ENCODE measurements at places on chromosomes 1 and 21.

DNA sequence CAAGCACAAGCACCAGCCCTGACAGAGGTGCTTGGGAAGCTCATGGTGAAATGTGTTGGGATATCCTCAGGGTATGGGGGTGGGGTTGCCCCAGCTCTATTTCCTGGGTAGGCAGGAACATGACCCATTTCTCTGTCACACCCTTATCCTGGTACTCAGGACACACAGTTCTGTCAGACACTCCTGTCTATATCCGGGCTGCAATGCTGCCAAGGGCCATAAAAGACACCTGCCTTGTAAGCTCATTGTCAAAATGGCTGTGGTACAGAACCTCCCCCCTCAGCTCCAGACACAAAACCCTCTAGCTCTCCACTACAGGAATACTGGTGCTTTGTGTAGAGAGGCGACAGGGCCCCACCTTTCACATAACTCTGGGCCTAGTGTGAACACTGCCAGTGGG, 636.7 kb downstream of the PLA2G4A start:
- DNase-seq: no peak

- no peak for DNase-seq
These were observed 51.2 kb downstream of the TNFRSF8 start for GRCh38 chr1:12114340-12114683.

GRCh38 chr1:112995890-112996289, 39.9 kb upstream of the SLC16A1 start:
- no peak for DNase-seq

GRCh38 chr1:206001476-206001888, 1.7 kb downstream of the RAB7B start:
- DNase-seq: no peak

GRCh38 chr1:12530462-12531178, 87.4 kb downstream of the DHRS3 start:
- DNase-seq: no peak

GRCh38 chr1:154474802-154475201, 27.2 kb upstream of the TDRD10 start:
- no peak for DNase-seq

GRCh38 chr1:18588093-18588492, 42.6 kb upstream of the PAX7 start:
- no peak for DNase-seq

- DNase-seq: no peak
These were observed 76.2 kb downstream of the EIF4G3 start for GRCh38 chr1:21100481-21100921.

DNA sequence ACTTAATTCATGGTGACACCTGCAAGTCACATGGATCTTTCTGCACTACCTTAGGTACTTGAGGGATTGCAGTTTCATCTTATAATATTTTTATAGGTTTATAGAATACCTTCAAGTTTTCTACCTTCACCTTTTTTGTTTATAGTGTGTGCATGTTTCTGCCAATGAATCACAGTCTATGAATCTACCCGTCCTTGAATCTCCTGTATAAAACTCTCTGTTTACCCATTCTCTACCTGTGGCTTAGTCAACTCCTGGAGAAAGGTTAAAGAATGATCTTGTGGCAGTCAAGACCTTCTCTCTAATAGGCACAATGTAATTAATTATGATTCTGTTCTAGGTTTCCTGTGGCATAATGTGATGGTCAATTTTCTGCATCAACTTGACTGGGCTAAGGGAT, 3.2 kb upstream of the GSTM2 start:
- DNase-seq: no peak

GRCh38 chr1:36172983-36173382, 17.0 kb downstream of the MAP7D1 start:
- DNase-seq: no peak

- DNase-seq: no peak
These were observed 22.4 kb upstream of the HMGB4 start for GRCh38 chr1:33841494-33841893.

DNA sequence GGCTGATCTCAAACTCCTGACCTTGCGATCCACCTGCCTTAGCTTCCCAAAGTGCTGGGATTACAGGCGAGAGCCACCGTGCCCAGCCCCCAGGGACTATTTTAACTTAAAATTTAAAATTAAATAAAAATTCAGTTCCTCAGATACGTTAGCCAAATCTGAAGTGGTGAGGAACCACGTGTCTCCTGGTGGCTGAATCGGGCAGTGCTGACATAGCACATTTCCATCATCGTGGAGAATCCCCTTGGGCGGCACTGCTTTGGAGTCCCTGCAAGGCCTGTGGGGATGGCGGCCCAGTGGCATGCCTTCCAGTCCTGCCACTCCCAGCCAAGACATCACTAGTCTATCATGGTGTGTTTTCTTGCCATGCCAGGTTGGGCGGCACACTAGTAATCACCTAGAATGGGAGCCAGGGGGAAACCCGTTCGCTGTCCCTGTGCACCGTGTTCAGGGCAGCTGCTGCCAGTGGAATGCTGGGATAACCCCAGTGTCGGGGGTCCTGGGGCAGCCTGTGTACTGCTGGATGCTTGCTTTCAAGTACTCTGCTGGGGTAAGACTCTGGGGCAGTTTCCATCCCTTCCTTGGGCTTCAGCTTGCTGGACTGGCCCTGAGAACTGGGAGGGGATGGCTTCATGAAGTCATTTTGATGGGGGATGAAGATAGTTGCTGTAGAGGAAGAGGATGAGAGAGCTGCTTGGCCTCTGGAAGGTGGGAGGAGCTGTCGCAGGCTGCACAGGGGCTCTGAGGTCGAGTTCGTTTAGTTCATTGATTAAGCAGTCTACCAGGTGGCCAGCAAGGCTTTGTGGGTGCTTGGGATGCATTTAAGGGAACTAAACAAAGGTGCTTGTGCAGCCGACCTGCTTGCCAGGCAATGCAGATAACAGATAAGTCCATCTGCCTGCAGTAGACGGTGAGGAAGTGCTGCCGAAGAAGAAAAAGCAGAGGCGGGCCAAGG, 4.6 kb downstream of the ZBTB48 start:
- no peak for DNase-seq

GRCh38 chr1:9426291-9426711, 113.0 kb upstream of the SLC25A33 start:
- no peak for DNase-seq

DNA sequence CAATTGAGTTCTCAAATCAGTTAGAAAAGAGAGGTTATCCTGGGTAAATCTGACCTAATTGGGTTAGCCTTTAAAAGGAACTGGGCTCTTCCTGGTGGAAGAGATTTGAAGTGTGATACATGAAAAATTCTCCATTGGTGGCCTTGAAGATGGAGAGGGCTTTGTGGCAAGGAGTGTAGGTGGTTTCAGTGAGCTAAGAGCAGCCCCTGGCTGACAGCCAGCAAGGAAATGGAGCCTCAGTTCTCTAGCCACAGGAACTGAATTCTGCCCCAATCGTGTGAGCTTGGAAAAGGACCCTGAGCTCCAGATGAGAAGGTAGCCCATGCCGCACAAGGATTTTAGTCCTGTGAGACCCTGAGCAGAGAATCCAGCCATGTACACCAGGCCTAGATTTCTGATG, 12.7 kb upstream of the HYI start:
- DNase-seq: no peak

- DNase-seq: no peak
These were observed 554.6 kb upstream of the BEND5 start for GRCh38 chr1:49331066-49331852.

GRCh38 chr1:21278860-21279845, 11.1 kb downstream of the ECE1 start:
- DNase-seq: no peak

DNA sequence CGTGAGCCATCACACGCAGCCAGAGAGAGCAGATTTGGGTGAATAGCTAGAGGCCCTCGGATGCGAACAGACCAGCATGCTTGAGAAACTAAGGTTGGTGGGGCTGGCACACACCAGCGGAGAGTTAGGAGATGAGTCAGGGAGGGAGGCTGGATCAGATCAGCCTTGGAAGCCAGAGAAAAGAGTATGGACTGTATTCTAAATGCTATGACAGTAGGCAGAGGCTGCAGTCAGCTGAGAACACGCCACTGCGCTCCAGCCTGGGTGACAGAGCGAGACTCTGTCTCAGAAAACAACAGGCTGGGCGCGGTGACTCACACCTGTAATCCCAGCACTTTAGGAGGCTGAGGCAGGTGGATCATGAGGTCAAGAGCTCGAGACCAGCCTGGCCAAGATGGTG, 4.0 kb upstream of the PLEKHM2 start:
- no peak for DNase-seq

GRCh38 chr1:208054485-208054884, 143.6 kb upstream of the CD34 start:
- no peak for DNase-seq

DNA sequence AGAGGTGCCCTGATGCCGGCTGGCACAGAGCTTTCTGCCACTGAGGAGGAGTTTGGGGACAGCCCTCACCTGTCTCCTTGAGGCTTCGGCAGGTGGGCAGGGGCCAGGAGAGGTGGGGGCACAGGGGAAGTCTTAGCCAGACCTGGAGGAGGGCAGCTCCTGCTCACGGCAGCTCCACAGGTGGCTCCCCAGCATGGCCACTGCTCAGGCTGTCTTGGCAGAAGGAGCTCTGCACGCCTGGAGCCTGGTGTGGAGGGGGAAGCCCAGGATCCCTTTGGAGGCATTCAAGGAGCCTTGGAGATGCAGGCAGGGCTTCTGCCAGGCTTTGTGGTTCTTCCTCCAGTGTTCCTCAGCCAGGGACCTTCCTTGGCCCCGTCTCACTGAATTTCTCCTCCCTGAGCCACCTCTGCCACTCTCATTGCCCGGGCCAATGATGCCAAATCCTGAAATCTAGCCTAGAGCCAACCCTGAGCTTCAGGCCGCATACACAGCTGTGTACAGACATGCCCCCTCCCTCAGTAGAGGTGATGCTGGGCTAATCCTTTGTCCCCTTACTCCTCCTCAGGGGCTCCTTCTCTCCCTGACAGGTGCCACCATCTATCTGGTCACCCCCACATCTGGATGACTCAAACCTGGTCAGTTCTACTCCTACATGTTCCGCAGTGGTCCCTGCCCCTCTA, 251.8 kb upstream of the VAMP3 start:
- DNase-seq: no peak

- no peak for DNase-seq
These were observed 21.1 kb upstream of the RGS4 start for GRCh38 chr1:163047951-163048659.

GRCh38 chr21:36747815-36748383, 49.0 kb downstream of the SIM2 start:
- no peak for DNase-seq

- DNase-seq: no peak
These were observed 224.2 kb downstream of the DISC1 start for GRCh38 chr1:231850786-231851185.

- no peak for DNase-seq
These were observed 72.7 kb downstream of the RPE65 start for GRCh38 chr1:68377098-68377497.

GRCh38 chr1:93625582-93626327, 55.9 kb downstream of the BCAR3 start:
- no peak for DNase-seq

- DNase-seq: no peak
These were observed 16.1 kb downstream of the ADORA1 start for GRCh38 chr1:203143641-203144040.

- no peak for DNase-seq
These were observed 20.2 kb upstream of the ZNF436 start for GRCh38 chr1:23389837-23390321.

GRCh38 chr1:165884009-165884689, 56.7 kb downstream of the UCK2 start:
- no peak for DNase-seq

DNA sequence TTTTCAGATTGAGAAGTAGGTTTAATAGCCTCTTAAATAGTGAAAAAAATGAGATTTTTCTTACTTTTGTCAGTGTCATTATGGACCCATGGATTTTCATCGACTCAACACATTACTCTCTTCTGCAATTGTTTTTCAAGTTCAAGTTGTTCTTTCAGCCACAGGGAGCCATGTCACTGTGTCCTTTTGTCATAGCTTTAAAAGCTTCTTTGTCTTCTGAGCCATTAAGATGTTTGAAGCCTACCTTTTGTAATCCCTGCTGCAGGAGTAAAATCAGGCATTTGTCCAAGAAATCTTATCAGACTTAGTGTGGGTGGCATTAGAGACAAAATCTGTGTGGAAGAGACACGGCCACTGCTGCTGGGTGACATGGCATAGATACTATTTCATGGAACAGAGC, 92.8 kb upstream of the ZP4 start:
- DNase-seq: no peak

DNA sequence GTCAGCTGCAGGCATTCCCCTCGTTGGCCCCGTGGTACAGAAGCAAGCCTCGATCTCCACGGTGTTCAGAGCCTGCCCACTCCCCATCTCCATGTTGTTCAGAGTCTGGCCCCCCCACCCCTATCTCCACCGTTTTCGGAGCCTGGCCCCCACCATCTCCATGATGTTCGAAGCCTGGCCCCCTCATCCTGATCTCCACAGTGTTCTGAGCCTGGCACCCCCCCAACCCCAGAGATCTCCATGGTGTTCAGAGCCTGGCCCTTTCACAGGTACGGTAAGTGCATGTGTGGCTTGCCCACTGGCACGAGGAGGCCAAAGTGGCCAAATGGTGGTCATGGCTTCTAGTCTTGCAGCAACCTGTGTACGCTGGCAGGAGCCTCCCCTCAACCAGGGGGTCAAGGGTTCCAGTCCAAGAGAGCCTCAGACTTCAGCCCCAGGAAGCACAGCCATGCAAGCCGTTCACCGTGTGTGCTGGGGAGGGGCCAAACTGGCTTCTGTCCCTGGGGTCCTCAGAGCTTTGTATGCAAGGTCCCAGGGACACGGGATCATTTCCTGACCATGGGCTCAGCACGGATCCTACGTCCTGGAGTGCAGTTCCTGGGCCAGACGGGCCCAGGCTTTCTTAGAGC, 13.3 kb upstream of the PCBP3 start:
- DNase-seq: no peak

- DNase-seq: no peak
These were observed 101.3 kb downstream of the SPSB1 start for GRCh38 chr1:9394010-9394409.

DNA sequence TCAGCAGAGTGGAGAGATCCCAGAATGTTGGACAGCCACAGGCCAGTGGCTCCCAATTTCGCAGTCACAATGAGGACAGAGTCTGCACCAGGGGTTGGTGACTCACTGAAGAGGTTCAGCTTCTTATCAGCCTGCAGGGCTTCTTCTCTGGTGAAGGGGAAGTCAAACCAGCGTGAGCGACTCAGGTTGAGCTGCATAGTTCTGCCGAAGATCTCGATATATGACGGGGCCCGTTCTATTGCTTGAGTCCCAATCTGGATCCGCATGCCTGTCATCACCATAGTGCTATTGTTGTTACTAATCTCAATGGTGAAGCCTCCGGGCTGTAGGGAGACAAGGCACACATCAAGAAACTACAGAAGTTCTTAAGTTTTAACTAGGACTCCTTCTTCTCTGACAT, 58.5 kb downstream of the UBR4 start:
- no peak for DNase-seq

Measured in NCI-H2081 treated with DMSO at 0.1 percent for 48 hours (cell line).